B cell (primary cell): ENCODE measurements at places on chromosomes 1 and 21. TPM values are rescaled to one million over a fixed set of nuclear protein-coding genes. Genes with fewer than 3 reads are reported as not detected.

Gene FCRL5
- total RNA-seq: 34.0 and 35.0 TPM in 2 replicates

Gene LPGAT1
- 60.1 and 63.8 TPM in 2 replicates for total RNA-seq

Gene CASQ1
- total RNA-seq: not detected in 2 replicates

Gene RSRP1
- 474 and 482 TPM in 2 replicates for total RNA-seq

Gene SLC5A9
- not detected in 2 replicates for total RNA-seq

Gene OLFM3
- total RNA-seq: not detected in 2 replicates

Gene LENEP
- 1.7 and 2.0 TPM in 2 replicates for total RNA-seq
